Epithelial cell of prostate (primary cell): ENCODE measurements at places on chromosomes 1 and 21.

DNA sequence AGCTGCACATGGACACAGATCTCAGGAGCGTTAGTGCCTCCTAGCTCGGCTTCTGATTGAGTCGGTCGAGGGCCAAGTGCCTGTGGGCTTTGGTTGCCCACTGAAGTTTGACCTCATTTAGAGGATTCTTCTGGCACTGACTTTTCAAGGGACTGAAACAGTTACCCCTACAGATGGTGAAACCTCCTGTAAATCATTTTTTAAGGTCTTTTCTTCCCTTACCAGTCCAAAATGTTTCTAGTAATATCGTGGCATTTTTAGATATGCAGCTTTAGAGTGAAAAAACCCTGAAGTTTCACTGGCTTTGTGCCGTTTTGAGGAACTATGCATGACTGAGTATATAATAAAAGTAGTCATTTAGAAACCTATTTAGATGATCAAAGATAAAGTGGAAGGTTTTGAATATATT lies 34.7 kb upstream of the L1TD1 start:
- DNase-seq, result no peak

DNA sequence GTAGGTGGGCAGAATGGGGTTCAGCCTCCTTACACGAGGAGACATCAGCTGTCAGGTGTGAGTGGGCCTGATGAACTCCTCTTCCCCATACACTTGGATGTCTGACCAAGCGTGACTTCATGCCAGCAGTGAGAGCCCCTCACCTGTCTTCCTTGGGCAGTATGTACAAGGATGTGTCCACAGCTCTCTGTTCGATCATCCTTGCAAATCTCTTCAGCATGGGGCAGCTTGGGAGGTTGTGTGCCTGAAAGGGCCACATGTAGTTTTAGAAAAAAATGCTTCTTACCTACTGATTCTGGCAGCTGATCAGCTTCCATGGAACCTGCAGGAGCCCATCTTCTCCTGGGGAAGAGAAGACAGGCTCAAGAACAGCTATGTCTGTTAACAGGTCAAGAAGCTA lies 18.0 kb downstream of the ACP6 start:
- no peak for DNase-seq

DNA sequence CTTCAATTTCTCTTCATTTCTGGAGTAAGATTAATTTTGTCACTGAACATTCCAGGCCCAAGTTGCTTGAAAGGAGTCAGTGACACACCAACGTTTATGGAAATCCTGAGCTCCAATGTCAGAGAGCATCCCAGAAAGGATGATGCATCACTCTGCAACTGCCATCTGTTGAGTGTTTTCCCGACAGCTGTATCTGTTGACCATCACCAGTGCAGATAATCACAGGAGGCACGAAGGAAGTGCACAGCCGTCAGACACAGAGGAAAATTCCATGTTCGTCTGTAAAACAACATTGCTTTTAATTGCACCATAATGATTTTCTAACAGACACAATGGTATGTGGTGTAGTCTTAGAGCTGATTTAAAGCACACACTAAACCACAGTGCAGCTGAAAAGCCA lies 376.7 kb upstream of the ADGRL2 start:
- DNase-seq, result no peak

DNA sequence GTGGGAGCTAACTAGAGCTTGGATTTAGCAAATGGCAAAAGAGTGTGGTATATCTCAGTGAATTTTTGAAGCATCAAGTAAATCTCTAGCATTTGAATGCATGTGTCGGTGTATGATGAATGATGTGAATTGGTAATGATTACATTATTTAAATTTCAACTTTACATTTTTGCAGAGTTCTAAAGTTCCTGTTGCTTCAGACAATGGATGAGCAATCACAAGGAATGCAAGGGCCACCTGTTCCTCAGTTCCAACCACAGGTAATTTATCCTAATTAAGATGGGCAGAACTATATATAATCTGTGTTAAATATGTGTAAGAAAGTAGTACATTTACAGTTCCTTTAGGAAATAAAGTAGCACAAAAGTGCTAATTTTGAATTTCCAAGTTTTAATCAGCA lies 75.6 kb downstream of the NEK7 start:
- DNase-seq, result no peak

DNA sequence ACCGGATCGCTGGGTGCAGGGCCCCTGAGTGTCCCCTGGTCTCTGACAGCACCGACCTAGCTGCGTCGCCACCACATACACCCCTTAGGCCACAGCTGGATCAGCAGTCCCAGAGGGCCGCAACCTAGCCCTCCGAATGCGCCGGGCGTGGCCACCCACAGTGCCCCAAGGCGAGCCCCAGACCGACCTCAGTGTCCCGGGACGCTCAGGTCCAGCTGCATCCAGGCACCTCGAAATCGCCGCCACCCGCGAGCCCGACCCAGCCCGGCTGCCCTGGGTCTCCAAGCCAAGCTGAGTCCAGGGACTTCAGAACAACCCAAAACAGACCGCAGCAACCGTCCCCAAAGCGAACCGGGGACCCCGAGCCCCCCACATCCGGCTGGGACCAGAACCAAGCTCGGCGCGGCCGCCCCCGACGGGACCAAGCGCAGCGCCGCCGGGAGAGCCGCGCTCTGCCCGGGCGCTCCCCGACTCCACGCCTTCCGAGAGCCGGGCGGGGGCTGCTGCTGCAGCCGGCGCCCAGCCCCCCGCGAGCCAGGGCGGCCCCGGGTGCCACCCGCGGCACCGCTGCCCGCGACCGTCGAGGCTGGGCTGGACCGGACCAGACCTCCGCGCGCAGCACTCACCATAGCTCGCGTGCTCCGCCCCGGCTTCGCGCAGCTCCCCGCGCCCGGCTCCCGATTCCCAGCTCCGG lies 54.6 kb upstream of the ECE1 start:
- no peak for DNase-seq

- DNase-seq, result no peak
Observed at GRCh38 chr1:236508593-236509027, 15.2 kb upstream of the LGALS8 start.

- DNase-seq, result no peak
Observed at GRCh38 chr1:156842618-156843300, 16.2 kb downstream of the INSRR start.

- DNase-seq, result no peak
Observed at GRCh38 chr21:33966324-33966949, 50.8 kb upstream of the ATP5PO start.

DNA sequence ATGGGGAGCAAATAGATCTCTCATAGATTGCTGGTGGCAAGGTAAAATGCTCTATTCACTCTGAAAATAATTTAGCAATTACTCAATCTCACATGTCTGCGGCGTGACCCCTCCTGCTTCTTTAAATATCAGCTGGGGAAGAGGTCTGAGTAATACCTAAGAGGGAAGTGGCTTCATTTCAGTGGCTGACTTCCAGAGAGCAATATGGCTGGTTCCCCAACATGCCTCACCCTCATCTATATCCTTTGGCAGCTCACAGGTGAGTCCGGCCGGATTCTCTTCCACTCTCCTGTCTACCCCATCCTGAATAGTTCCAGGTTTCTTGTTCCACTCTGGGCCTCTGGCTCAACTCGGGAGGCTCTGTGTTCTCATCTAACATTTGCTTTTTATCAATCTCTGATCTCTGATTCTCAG lies at the start of gene SLAMF7:
TSS of gene SLAMF7 (plus strand) at position 150 of the 414 bp plus-strand sequence. CDS start at position 205, 55 bp downstream.
- peak; percentile 43 for DNase-seq

- no peak for DNase-seq
Observed at GRCh38 chr1:87329526-87330056, 911 bp downstream of the LMO4 start.

DNA sequence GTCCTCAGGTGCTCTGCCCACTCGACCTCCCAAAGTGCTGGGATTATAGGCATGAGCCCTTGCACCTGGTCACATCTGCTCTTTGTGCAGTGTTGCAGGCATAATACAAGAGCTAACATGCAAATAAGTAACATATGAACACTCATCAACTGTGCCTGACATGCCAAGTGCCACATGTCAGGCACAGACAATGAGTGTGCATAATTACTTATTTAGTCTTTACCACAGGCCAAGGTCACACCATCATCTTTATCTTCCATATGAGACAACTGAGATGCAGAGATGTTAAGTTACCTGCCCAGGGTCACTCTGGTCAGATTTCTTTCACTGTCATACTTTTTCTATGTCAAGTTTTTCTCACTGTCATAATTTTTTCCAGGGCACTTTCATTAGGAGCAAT lies 126.1 kb downstream of the PPIAL4G start:
- no peak for DNase-seq

GRCh38 chr1:165896277-165896676 lies 68.9 kb downstream of the UCK2 start:
- no peak for DNase-seq

DNA sequence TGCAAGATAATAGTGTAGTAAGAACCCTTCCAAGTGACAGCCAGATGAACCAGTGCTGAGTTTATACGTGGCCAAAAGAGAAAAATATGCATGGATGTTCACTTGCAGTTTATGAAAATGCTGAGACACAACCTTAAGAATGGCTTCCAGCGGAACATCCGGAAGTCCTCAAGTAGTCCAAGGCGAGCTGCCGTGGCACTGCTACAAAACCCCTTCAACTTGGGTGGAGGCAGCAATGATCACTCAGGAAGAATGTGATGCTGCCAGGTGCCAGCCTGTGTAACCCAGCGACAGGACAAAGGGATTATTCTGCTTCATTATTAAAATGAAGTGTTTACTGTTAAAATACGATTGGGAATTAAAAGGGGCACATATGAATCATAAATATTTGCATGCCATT lies 179.6 kb downstream of the RUNX1 start:
- no peak for DNase-seq

GRCh38 chr1:21531241-21531640 lies 22.0 kb downstream of the ALPL start:
- no peak for DNase-seq

- DNase-seq, result no peak
Observed at GRCh38 chr1:229093238-229093540, 177.7 kb upstream of the RAB4A start.

DNA sequence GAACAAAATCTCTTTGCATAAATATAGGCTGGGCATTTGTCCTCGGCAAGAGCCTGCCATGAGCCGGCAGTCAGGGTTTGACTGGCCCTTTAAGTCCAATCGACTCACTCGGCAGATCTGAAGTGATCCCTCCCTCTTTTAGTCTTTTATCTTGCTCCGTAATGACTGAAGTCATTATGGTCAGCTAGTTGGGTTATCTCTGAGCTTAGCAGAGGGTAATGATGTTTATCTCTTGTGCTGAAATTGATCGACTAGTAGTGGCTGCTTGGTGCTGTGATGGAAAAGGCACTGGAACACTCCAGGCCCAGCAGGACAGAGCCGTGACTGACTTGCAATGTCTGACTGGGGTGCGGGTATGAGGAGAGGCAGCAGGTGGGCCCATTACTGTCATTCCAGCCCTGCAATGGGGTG lies 468 bp upstream of the ABCA4 start:
- DNase-seq, result no peak

GRCh38 chr1:197595304-197595904 lies 179.9 kb downstream of the DENND1B start:
- DNase-seq, result no peak

DNA sequence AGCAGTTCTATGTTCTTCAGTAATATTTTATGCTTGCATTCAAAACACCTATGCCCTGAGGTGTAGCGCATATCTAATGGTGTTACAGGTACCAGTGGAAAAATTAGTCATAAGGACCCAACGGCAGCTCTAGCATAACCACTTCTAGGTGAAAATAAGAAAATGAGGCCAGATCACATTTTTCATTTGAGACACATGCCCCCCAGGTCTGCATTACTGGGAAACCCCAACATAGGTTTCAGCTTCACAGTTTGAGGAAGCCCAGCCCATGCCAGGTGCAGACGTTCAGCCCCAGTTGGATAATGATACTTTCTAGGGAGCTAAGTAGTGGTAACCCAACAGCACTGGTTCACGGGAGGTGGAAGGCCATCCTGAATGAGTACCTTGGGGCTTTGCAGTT lies 129.8 kb downstream of the CNIH3 start:
- no peak for DNase-seq

- DNase-seq, result no peak
Observed at GRCh38 chr1:42085596-42085995, 67.6 kb upstream of the GUCA2B start.

- DNase-seq, result no peak
Observed at GRCh38 chr1:154999571-155000410, 2.8 kb upstream of the ZBTB7B start.

- no peak for DNase-seq
Observed at GRCh38 chr1:65009176-65009575, 42.8 kb upstream of the JAK1 start.

DNA sequence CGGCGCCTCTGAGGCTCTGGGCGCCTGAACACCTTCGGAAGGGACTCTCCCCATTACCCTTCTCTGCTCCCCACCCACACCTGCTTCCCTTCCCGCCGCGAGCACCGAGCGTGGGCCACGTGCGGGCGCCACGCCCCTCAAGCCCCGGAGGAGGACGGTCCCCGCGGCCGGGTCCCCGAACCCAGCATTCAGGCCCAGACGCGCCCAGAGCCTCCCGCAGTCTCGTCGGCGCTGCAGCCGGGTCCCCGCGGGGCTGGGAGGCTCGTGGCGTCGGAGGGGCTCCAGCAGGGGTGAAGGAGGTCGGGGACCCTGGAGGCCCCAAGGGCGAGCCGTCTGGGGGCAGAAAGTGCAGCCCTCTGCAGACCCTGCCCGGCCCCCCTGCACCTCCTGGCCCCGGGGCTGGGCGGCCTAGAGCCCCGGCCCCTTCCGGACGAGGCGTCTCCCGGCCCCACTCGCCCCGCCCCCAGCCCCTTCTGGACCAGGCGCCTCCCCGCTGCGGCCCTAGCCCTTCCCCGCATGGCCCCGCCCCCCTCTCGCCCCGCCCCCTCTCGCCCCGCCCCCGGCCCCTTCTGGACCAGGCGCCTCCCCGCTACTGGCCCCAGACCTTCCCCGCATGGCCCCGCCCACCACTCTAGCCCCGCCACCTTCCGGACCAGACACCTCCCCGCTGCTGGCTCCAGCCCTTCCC lies 378 bp upstream of the SMIM1 start:
- DNase-seq, result peak; percentile 29

DNA sequence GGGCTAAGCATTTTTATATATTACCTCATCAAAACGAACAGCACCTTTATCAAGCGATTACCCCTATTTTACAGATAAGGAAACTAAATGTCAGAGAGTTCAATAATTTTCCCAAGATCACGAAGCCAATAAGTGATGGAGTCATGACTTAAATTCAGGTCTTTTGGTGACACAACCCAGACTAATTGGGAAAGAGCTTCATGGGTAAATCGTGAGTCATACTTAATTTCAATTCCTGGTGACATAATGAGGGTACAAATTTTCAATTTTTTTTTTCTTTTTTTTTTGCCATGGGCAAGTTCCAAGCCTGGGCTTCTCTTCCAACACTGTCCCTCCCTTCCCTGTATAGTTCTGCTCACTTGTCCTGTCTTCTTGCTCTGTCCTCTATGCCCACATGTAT lies 30.1 kb upstream of the IL10 start:
- DNase-seq, result no peak

- no peak for DNase-seq
Observed at GRCh38 chr1:65147424-65148177, 402 bp upstream of the AK4 start.

GRCh38 chr1:40877698-40878097 lies 15.5 kb upstream of the CITED4 start:
- DNase-seq, result no peak

- DNase-seq, result no peak
Observed at GRCh38 chr1:43750083-43750482, 42.7 kb downstream of the ST3GAL3 start.

GRCh38 chr1:245172026-245172425 lies 17.2 kb downstream of the KIF26B start:
- no peak for DNase-seq
